Pons (tissue), 1 donor: ENCODE measurements at places on chromosomes 5 and 9.

DNA sequence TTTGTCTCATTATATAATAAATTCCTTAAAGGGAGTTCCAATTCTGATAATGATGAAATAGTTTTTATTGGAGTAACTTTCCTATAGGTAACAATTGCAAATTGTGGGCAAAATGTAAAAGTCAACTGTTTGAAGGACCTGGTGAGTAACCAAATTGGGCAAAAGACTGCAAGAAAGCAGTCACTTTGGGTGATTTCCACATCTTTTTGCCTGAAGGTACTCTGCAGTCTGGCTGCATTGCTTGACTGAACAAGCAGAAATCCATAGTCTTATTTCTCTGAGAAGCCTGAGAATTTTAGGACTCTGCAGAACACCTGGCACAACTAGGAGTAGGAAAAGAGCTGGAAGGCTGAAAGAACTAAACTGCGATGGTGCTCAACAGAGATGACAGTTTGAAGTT lies 114.9 kb downstream of the HOMER1 start:
- no peak for DNase-seq

- DNase-seq = no peak
Measured at GRCh38 chr5:113939988-113940387, 421.9 kb upstream of the KCNN2 start.

- DNase-seq = no peak
Measured at GRCh38 chr5:172899436-172899835, 59.8 kb upstream of the RPL26L1 start.

- no peak for DNase-seq
Measured at GRCh38 chr5:131747180-131748105, 49.4 kb downstream of the FNIP1 start.

GRCh38 chr5:122076669-122077365 lies 1.2 kb downstream of the LOX start:
- DNase-seq = peak; percentile 60

DNA sequence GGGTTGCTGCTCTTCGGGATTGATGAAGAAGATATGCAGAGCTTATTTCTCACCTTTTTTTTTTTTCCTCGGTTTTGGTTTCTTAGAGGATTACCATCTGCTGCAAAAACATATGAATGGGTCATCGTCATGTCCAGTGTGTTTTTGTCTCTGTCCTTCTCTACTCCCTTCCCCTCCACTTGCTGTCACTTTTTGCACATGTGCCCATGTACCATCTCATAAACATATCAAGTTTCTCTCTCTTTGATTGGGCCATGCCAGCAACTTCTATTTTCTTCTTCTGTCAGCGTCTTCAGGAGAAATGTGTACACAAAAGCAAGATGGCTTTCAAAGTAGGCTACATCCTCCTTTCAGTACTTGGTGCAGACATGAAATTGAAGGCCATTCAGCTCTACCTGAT lies 57.1 kb downstream of the ZNF462 start:
- DNase-seq = no peak

DNA sequence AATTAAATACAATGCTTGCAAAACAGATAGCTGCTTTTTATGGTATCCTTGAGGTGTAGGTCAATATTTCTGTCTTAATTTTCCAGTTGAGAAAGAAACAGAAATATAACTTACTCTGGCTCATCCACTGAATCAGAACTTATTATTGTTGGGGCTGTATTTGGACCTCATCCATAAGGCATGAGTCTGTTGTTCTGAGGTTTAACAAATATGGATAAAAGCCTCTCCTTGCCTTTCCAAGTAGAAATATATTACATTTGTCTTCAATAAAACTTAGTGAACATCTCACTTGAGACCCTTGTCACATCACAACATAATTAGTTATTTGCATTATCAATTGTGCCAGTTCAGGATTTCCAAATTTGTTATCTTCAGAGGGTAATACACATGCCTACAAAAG lies 525.8 kb downstream of the AGTPBP1 start:
- no peak for DNase-seq

GRCh38 chr5:14504332-14504727 lies 77.3 kb upstream of the OTULINL start:
- DNase-seq = no peak

DNA sequence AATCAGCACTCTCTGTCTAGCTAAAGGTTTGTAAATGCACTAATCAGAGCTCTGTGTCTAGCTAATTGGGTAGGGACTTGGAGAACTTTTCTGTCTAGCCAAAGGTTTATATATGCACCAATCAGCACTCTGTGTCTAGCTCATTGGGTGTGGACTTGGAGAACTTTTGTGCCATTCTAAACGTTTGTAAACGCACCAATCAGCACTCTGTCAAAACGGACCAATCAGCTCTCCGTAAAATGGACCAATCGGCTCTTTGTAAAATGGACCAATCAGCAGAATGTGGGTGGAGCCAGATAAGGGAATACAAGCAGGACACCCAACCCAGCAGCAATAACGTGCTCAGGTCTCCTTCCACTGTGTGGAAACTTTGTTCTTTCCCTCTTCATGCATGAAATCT lies 298.6 kb upstream of the PTPRD start:
- DNase-seq = no peak

GRCh38 chr9:69149321-69149807 lies 24.7 kb upstream of the TJP2 start:
- peak; percentile 61 for DNase-seq

DNA sequence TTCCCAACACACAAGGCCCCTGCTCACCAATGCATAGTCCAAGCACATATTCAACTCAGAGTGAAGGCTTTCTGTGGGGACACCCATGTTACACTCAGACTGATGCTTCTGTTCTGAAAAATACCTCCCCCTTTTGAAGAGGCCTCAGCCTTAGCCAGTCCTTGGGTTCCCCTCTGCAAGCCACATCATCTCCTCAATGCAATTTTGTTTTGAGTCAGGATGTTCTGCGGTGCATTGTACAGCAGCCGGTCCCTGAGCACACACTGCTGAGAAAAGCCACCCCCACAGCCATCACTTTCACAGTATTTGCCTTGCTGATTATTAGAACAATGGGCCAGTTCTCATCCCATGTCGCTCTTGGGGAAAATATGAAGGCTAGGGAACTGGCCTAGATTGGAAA lies 241.2 kb downstream of the FAM114A2 start:
- no peak for DNase-seq

GRCh38 chr9:33161011-33161588 lies 6.0 kb downstream of the B4GALT1 start:
- no peak for DNase-seq
